Anterior cingulate cortex (tissue), 58 donors: ENCODE measurements at places on chromosomes 16 and 17.

DNA sequence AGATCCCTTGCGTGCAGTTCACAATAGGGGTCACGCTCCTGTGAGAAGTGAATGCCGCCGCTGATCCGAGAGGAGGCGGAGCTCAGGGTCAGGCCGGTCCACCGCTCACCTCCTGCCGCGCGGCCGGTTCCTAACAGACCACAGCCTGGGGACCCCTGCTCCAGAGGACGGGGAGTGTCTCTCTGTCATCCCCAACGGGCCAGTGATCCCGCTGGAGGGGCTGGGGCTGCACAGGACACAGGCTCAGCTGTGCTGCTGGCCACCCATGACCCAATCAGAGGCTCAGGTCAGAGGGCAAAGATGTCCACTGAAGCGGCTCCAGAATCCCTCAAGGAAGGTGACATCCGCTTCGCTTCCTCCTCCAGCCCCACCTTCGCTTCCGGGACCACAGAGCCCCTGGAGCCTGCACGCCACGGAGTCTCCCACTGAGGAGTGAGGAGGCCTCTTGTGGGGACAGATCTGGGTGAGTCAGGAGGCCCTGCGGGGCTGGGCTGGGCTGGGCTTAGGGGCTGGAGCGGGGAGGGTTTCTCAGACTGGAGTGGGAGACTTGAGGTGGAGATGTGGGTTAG is 115.4 kb downstream of the METRNL start:
- DNase-seq: no peak

GRCh38 chr17:78558181-78558850 is 18.9 kb downstream of the DNAH17 start:
- DNase-seq: no peak

GRCh38 chr17:63911657-63912100 is 621 bp upstream of the CSHL1 start:
- DNase-seq: no peak

DNA sequence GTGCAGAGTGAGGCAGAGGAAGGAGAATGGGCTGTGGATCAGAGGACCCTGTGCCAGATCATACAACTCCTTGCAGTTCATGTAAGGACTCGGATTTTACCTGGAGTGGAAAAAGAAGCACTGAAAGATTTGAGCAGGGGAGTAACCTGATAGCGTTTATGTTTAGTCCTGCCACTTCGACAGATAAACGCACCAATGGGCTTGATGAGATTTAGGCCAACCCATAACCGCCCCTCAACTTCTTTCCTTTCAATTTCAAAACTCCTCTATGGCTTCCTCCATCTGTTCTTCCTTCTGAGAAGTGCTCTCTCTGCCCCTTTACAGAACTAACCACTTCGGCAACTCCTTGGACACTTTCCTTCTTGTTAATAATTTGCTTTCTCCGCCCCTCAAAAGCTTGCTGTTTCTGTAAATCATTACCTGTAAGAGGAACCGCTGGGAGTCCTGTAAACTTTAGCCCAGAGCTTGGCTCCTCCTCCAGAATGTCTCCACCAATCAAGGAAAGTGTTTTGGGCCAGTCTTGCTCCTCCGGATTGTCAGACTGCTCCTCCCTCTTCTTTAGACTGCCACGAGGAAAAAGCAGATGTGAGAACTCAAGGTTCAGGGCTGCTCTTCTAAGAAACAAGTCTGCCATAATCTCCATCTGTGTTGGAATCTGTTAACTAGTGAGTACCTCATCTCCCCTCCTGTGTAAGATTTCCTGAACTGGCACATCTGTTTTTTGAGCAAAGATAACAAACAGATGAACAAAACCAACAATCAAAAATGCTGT is at the start of gene ACSM3:
Gene ACSM3 (plus strand): TSS at position 554 of the 772 bp plus-strand sequence. CDS start 6,021 bp downstream, outside the sequence.
- no peak for DNase-seq

- no peak for DNase-seq
Measured at GRCh38 chr17:81401723-81402529, 6.7 kb downstream of the BAHCC1 start.

GRCh38 chr17:7858522-7858810 is 663 bp downstream of the CYB5D1 start:
- DNase-seq: no peak

DNA sequence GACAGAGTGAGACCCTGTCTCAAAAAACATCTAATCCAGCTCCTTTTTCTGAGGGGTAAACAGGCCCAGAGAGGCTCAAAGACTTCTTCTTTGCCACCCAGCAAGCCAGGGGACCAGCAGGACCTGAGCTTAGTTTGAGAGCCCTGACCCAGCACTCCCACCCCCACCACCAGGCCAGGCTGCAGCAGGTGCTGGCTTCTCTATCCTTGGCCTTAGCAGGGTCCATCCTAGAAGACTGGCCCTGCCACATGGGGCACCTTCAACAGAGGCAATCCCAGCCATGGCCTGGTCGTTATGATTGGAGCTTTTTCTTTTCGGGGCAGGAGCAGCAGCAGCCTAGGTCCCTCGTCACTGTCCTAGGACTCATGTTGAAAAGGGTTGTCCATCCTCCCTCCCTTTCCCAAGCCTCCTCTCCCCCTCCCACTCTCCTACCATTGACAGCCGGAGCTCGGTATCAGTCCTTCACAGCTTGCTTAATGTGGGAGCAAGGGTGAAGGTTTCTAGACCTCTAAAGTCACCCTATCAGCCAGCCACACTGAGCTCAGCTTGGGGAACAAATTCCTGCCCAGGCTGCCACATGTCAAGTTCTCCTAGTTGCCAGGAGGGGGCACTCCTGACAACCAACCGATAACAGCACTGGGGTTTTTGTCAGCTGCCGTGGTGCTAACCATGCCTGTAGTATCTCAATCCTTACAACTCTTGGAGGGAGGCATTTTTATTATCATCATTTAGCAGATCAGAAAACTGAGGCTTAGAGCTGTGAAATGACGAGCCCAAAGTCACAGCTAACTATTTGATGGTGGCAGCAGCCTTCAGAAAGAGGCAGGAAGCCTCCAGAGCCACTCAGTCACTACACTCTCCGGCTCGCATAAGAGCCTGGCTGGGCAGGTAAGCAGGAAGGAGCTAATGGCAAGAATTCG is 11.2 kb downstream of the MRPL27 start:
- no peak for DNase-seq

DNA sequence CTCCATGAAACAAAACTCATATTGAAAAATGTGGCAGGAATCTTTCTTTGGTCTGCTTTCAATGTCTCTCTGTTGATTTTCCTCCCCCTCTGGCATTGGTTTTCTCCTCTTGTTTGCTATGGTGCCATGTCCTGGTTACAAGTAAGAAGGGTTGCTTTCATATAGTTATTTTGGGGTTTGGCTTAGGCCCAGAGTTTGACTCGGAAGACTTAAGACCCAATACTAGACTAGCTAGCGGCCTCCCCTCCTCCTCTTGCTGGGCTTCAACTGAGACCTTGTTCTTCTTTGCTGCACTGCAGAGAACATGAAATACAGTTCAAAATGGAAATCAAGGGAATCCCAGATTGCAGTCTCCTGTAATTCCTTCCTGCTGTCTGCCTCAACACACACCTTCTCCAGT is 30.0 kb upstream of the CLEC18A start:
- DNase-seq: no peak

- no peak for DNase-seq
Measured at GRCh38 chr16:53646506-53646905, 57.2 kb downstream of the RPGRIP1L start.

- no peak for DNase-seq
Measured at GRCh38 chr17:81111066-81111465, 54.2 kb upstream of the PVALEF start.

- no peak for DNase-seq
Measured at GRCh38 chr16:87263418-87264052, 53.7 kb downstream of the C16orf95 start.

GRCh38 chr17:79948406-79948944 is 87.2 kb downstream of the TBC1D16 start:
- no peak for DNase-seq

- no peak for DNase-seq
Measured at GRCh38 chr17:81514739-81515529, 2.3 kb upstream of the ACTG1 start.

- DNase-seq: no peak
Measured at GRCh38 chr17:31877911-31878702, 19.1 kb upstream of the COPRS start.

- DNase-seq: no peak
Measured at GRCh38 chr16:48246066-48246465, 1.3 kb downstream of the ABCC11 start.

GRCh38 chr16:3810198-3810664 is 70.3 kb downstream of the CREBBP start:
- DNase-seq: no peak

DNA sequence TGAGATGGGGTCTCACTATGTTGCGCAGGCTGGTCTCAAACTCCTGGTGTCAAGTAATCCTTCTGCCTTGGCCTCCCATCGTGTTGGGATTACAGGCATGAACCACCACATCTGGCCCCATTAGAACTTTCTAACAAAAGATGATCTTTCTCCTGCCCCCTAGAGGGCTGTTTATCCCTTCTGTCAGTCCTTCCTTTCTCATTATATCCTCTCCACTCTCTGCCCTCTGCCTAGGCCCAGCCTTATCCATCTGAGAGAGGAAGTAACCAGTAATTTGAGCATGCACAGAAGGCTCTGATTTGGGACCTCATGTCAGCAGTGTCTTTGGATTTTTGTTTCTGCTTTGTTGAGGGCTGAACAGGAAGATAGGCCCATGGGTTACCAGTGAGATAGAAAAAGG is 4.4 kb upstream of the DHX40 start:
- DNase-seq: no peak

DNA sequence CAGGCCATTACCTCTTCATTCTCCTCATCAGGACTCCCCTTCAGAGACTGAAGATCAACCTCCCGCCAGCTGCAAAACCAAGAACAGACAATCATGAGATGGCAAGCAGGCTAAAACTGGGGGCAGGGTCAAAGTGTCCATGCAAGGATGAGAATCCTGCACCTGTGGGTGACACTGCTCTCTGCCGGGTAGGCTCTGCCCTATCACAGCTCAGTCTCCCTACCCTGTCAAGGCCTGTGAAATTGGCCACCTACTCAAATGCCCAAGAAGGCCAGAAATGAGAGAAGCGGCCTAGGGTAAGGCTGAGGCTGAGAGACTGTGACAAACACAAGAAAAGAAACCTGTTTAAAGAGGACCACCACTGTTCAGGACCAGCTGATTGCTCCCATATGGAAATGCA is 34.3 kb downstream of the STH start:
- DNase-seq: no peak

GRCh38 chr16:48511716-48512115 is 98.3 kb downstream of the N4BP1 start:
- no peak for DNase-seq
